Peyer's patch (tissue), 4 donors: ENCODE measurements at places on chromosomes 12 and 14.

DNA sequence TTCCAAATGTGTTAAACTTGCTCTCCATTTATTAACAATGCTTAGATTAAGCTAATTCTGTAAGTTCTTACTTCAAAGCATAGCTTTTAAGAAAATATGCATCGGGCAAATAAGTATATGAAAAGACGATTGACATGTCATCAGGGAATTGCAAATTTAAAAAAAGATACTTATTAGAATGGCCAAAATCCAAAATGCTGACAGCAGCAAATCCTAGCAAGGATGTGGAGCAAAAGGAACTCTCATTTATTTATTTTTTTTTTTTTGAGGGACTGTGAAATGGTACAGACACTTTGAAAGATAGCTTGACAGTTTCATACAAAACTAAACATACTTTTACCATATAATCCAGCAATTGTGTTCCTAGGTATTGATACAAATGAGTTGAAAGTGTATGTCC, 779.5 kb upstream of the MDGA2 start:
- no peak for DNase-seq

GRCh38 chr12:25025260-25025659, 76.4 kb upstream of the BCAT1 start:
- no peak for DNase-seq

DNA sequence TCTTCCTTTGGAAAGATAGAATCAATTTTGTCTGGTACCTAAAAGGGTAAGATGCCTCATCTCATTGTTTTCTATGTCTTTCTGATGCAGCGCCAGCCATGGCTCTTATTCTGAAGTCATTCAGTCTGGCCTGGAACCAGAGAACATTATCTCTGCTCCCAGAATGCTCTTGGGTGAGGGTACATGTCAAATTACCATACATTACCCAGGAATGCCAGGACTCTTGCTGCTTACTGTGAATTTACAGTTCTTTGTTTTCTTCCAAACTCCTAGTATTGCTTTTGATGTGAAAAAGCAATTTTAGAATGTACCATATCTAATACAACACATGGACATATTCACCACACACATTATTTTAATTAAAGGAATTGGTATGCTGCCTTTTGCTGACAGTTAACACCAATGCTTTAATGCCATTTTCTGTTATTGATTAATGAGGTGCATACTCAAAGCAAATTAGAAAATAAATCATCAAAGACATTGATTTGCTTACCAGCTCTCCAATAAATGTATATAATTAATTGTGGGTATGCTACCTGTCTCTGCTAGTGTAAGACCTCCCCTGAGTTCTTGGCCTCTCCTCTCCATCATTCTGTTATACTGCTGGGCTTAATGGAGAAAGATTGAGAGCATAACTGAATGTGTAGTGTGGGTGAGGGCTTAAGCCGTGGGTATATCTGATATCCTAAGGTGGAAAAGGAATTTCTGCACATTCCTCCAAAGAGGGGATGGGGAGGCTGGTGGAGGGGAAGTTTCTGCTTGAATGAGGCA, 337.7 kb downstream of the C12orf75 start:
- DNase-seq: no peak

DNA sequence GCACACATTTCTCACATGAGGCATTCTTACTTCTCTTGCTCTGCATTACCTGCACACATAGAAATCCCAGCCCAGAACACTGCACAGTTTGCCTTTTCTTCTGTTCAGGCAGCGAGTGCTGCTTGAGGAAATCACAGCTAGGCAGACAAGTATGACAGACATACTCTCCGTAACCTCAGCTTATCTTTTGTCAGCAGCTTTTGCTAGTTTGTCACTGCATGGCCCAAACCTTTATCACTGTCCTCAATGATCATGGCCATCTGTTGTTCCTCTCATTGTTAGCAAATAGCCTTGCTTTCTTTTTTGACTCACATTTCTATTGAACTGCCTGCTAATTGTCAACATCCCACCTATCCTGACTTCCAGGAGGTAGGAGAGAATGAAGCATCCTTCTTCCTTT, 5.3 kb downstream of the ZNF10 start:
- no peak for DNase-seq

GRCh38 chr12:62848418-62848817, 86.5 kb downstream of the PPM1H start:
- DNase-seq: no peak

DNA sequence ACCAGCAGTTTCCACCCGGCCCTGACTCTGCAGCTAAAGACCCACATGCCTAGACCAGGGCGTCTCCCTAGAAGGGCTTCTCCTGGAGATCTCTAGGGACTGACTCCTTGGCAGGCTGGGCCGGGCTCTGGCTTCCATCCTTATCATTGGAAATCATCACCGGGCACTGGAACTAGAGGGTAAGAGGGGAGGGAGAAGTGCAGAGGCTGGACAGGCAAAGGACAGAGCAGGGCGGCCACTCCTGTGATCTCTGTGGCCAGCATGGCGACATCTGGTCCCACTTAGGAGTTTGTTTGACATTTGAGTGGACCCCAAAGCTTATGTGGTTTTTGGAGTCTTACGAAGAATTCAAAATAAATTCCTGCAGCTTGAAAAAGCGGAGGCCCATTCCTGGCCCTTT, 7.1 kb downstream of the LTBP2 start:
- DNase-seq: no peak

GRCh38 chr12:81417056-81417455, 339.2 kb downstream of the ACSS3 start:
- no peak for DNase-seq

DNA sequence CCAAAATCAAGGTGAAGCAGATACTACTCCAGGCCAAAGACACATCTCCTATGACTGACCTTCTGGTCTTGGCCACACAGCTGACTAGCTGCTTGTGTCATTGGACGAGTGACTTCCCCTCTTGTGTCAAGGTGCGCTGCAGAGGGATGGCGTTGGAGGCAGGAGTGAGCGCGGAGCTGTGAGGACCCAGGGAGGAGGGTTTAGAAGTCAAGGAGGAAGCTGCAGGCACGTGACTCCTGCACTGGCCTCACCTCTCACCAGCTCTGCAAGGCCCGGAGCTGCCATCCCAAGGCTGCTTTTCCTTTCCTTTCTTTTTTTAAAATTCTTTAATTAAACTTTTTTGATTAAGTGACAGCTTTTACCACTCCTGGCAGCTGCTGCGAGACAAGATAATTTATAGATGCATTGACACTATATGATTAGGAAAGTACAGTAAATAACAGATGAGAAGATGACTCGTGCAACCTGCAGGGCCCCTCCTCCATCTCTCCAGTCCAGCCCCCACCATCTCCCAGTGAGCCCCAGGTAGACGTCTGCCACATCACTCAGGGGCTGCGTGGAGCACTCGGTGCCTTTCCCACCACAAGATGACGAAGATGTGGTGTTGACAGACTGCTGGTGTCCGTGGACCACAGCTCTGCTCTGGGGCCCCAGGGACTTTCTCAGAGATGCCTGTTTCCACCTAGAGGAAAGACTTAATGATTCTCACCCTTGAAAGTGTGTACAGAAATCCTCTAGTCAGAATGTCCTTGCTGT, 350.6 kb downstream of the CACNA1C start:
- DNase-seq: no peak

DNA sequence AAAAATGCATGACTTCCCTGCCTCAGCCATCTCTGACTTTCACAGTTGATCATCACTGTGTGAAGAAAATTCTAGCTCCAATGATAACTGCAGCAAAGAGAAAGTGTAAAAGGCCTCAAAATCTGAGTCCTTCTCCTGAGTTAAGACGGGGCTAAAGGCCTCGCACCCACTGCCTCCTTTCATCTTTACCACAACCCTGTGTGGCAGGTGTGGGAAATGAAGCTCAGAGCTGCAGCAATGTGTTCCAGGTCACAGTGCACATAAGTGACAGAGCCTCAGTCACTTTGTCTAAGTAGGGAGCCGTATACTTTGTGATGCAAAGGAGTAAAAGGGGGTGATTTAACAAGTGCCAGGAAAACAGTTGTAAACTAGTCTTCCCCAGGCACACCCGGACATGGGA, 144.7 kb upstream of the TMCC3 start:
- DNase-seq: no peak
